ENCODE measurements at places on chromosomes 6 and 20.

- DNase-seq: no peak
Observed at GRCh38 chr20:43670423-43670822, 3.5 kb downstream of the MYBL2 start.

GRCh38 chr20:38554986-38555385, 26.0 kb upstream of the ADIG start:
- DNase-seq: no peak

GRCh38 chr20:38164624-38165088, 414 bp downstream of the TGM2 start:
- peak; percentile 70 for DNase-seq

- no peak for DNase-seq
Observed at GRCh38 chr6:10968776-10969175, 75.3 kb downstream of the ELOVL2 start.

DNA sequence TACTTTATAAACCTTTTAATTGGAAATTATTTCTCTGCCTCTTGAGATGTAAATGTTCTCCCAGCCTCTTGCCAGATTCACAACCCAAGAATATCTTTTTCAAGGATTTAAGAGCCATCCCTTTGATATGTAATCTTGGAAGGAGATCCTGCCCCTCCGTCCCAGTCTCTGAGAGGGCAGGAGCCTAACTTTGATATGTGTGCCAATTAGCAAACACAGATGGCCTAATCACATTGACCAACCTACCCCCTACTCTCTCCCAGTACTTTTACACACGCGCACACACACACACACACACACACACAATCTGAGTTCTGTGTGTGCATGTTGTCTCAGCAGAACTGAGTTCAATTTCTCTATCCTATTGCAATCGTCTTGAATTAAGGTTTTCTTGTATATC, 623.8 kb downstream of the PHF3 start:
- peak; percentile 28 for DNase-seq

DNA sequence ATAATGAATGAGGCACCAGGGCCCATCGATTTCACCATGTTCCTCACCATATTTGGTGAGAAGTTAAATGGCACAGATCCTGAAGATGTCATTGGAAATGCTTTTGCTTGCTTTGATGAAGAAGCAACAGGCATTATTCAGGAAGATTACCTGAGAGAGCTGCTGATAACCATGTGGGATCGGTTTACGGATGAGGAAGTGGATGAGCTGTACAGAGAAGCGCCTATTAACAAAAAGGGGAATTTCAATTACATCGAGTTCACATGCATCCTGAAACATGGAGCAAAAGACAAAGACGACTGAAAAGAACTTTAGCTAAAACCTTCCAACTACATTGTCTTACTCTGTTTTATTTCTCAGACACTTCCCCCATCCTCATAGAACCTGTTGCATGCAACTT, 21.6 kb upstream of the ZBTB22 start:
- DNase-seq: no peak

- no peak for DNase-seq
Observed at GRCh38 chr6:104955927-104956730, 778 bp upstream of the LIN28B start.
